Activated T-helper 9 cell treated with anti-CD3 and anti-CD28 coated beads, Interleukin-2, amount 50 U/mL, for 16 hours (primary cell): ENCODE measurements at places on chromosomes 12 and 14.
A peak's percentile ranks its signal among the peaks of the same experiment; 100 is the strongest.

DNA sequence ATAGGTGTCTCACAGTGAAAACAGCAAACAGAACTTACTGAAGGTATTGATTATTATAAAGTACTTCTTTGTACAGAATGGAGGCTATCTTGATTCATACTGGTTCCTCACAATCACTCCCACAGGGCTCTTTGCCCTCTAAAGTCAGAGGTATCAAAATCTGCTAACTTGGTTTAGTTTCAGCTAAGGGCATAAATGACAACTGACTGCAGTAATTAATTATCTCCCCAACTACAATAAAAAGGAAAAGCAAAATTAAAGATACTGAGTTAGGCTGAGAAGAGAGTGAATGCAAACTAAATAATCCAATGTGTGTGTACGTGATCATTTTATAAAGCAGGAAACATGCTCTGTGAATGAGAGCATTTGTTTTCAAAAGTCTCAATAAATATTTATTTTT is 338.7 kb downstream of the ACSS3 start:
- DNase-seq: no peak

DNA sequence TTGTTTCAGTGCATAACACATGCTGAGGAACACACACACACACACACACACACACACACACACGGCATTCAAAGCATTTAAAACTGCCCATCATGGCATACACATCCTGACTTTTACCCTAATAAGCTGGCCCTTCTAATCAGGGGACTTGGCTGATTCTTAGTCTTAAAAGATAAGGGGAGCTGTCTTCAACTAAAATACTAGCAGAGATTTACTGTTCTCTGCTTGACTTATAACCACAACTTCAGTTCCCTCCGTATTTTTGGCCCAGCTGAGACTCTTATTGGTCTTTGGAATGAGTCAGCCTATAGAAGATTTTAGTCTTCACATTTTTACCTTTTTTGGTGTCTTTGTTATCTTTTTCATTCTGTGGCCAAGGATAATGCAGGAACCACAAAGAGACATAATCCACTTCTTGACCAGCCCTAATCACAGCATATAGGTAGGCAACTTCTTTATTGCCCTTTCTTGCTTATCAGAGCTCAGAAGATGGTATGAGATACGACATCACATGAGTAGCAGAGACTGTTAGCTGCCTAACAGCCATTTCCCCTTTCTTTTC is 25.1 kb upstream of the SLC8A3 start:
- no peak for DNase-seq

DNA sequence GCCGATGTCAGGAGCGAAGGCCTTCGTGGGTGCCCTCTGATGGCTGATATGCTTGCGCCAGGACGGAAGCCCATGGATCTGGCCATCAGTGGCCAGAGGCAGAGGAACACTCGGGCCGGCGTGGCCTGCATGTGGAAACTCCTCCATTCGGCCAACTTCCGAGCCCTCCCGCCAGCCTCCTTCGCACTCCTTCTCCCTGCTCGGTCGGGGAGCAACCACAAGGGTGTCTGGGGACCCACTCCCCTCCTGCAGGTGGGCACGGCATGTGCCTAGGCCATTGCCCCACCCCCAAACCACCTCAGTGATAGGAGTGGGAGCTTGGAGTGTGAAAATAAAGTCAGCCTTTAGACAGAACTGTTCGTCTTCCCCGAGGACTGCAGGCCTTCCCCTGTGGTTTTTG is 231.3 kb downstream of the BCL11B start:
- DNase-seq: no peak

- DNase-seq: no peak
Measured at GRCh38 chr12:106213662-106214061, 34.2 kb downstream of the CKAP4 start.

DNA sequence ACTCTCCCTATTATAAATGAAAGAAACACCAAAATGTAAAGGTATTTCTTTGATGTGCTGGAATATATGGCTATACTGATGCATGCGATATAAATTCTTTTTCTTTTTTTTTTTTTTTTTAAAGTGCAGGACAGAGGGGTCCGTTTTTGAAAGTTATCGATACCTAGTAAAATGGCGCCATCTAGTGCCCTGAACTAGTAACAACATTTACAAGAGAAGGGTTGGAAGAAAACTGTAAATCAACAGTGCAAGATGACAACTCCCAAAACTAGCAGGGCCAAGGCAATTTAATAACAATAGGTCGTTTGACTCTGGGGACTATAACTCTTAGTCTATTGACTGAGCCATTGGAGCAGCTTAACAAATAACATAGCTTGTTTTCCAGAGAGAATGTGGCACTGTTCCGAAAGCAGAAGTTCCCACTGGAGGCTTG is 137.7 kb downstream of the SPTSSA start:
- DNase-seq: no peak

DNA sequence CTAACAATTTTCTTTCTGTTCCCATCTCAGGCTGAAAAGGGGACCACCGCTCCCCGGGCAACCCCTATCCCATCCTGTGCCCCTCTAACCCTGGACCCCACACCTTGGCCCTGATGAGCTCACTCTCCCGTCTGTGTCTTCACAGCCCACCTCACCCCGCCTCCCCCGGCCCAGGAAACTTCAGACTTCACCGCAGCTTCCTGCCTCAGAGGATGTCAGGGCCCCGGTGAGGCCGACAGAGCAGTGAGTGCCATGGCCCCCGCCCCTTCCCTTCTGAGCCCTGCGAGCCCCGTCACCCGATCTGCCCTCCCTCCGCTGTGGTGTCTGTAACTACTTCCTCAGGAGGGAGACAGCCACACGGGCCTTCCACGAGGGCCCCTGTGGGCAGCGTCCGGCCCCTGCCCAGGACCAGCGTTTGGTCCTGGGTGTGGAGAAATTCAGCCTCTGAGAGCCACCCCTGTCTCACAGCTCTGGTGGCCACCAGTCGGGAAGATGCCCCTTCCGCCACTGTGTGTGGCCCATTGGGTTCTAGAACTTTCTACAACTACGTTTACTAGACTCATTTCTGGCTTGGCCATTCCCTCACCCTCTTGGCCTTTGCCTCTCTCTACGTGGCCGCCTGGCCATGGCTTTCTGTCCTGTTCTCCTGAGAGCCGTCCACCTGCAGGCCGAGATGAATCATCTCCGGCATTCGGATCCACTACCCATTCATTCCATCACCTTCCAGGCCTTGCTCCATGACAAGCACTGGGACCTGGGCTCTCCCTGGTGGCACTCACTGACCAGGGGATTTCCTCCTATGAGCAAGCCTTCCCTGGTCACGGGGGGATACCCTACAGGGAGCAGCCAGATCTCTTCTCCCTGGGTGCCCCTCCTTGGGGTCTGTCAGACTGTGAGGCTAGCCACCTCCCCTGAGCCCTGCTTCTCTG is 3.4 kb downstream of the RHOF start:
- peak; percentile 90 for DNase-seq

- no peak for DNase-seq
Measured at GRCh38 chr14:104238424-104239184, 100.2 kb downstream of the KIF26A start.

DNA sequence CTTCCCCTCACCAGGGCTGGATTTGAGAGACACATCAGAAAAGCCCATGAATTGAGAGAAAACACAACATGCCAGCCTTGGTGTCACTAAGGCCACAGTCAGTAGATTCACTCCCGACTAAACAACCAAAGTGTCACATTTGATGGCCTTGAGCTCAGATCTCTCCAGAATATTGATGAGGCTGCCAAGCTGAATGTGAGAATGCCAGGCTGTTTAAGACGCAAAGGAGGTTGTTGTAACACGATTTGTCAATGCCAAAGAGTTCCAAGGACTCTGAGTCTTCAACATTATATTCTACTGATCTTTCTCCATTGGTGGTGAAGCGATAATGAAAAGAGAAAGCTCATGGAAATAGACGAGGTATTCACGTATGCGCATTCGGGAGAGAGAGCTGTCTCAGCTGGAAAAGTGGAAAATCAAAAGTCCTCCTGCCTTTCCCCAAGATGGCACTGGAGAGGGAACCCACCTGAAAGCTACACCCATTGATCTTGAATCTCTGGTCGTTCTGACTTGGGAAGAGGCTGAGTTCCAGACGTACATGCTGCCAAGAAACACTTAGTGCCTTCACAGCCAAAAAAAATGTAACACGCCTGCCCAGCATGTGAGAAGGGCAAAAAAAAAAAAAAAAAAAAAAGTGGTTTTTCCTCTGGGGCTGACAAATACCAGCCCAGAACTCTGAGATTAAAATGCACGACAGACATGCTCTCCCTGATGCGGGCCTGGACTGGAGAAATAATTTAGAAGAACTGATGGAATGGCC is 1159.6 kb downstream of the VRK1 start:
- DNase-seq: no peak

- no peak for DNase-seq
Measured at GRCh38 chr12:81207173-81207572, 129.3 kb downstream of the ACSS3 start.

GRCh38 chr14:69489495-69489894 is 5.0 kb downstream of the PLEKHD1 start:
- DNase-seq: no peak

GRCh38 chr12:106122004-106122403 is 16.8 kb downstream of the NUAK1 start:
- DNase-seq: no peak

- DNase-seq: no peak
Measured at GRCh38 chr14:99324291-99324690, 52.3 kb upstream of the BCL11B start.

DNA sequence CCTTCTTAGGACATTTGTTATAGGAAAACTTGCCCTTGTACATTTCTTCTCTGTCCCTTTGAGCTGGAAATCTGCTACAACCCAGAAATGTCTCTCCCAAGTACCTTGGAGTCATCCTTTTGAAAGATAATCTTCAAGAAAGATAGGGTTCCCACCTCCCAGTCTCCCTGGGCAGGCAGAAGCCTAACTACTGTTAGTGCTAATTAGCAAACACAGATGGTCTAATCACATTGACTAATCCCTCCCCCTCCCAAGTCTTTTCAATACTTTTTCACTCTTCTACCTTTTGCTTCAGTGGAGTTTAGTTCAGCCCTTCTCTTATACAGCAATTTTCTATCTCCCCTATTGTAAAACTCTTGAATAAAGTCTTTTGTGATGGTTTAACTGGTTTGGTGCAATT is 129.8 kb upstream of the PPFIA2 start:
- DNase-seq: no peak

GRCh38 chr12:75754698-75755097 is 243.3 kb upstream of the KRR1 start:
- DNase-seq: no peak

DNA sequence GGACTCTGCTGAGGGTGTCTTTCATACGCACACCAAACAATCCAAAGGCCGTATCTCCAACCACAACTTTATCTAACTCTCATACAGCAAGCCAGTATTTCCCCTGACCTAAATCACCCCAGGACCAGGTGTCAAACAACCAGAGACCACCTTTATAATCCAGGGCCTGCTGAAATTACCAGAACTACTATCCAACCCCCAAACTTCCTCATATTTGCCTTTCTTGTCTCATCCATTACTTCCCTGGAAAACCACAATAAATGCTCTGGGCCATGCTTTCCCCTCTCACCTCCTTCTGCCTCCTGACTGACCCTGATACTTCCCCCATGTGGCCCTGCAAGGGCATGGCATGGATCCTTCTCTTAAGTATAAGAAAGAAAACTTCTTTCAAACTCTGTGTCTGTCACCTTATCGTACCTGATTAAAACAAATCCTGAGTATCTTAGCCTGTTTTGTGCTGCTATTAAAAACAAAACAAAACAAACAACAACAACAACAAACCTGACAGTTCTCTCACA is 44.7 kb upstream of the CRACR2A start:
- DNase-seq: no peak

- DNase-seq: no peak
Measured at GRCh38 chr14:20904393-20905029, 13.3 kb downstream of the RNASE3 start.

- DNase-seq: peak; percentile 80
Measured at GRCh38 chr14:49862089-49862673, 9.6 kb upstream of the NEMF start.

DNA sequence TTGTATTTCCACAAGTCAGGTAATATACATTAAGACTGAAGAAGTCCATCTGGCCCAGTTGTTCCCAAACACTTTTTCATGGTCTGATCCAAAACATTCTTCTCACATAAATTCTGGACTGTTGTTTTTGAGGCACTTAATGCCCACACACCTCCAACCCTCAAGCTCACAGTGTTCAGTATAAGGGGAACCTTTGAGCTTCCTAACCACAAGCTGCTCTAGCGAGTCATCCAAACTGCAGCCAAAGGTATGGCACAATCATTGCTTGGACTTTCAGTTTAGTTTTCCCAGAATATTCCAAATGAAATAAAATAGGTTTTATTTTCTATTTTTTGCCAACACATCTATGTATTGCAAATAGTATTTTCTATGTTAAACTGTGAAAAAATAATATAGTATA is 103.0 kb downstream of the PUS7L start:
- DNase-seq: no peak

DNA sequence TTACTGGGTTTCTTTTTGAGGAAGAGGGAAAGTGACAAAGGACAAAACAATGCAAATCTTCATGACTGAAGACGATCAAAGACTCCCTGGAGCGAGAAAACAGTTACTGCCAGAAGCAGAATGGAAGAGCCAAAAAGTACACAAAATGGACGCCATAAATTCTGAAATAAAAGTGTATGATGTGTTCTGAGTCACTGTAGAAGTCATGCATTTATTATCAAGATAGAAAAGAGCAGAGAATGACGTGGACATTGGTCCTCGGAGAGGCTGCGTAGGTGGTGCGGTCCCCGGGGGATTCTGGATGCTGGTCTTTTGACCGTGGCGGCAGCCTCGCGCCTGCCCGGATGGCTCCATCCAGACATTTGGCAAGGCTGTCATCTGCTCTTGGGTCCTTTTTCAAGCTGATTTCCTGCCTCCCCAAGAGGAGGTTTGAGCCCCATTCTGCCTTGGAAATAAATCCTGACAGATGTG is 52.8 kb downstream of the C14orf132 start:
- DNase-seq: no peak

- no peak for DNase-seq
Measured at GRCh38 chr14:78737116-78737515, 566.9 kb downstream of the NRXN3 start.

GRCh38 chr12:79448816-79449215 is 241.9 kb downstream of the PAWR start:
- no peak for DNase-seq

DNA sequence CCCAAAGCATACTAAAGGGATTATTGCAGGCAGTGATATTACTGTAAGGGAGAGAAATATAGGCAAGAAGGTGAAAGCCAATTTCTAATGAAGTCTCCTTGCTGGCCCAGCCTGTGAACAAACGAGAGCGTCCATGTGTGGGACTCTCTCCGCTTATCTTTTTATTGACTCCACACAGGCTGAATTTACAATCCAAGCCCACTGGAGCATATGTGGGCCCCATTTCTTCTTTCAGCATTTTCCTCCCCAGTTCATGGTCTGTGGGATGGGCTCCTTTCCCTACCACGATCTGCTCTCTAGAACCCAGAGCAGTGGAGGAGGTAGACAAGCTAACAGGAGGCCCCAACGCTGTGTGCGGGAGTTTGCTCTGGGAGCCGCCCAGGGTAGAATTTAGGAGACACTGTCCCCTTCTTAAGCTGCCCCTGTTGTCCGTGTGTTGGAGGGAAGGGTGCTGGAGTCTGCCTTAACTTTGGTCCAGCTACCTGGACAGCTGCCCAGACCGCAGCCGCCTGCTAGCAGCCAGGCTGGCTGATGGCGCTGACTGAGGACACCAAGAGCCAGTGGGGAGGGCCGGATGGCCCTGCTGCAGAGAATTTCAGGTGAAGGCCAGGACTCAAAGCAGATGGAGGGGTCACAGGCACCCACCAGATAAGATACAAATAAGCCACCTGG is 3.2 kb upstream of the HOXC11 start:
- DNase-seq: no peak

- no peak for DNase-seq
Measured at GRCh38 chr12:84911271-84912197, 1.1 kb downstream of the SLC6A15 start.

- no peak for DNase-seq
Measured at GRCh38 chr12:57169969-57170368, 22.6 kb upstream of the LRP1-AS start.
